ENCODE measurements at places on chromosomes 1 and 21.

DNA sequence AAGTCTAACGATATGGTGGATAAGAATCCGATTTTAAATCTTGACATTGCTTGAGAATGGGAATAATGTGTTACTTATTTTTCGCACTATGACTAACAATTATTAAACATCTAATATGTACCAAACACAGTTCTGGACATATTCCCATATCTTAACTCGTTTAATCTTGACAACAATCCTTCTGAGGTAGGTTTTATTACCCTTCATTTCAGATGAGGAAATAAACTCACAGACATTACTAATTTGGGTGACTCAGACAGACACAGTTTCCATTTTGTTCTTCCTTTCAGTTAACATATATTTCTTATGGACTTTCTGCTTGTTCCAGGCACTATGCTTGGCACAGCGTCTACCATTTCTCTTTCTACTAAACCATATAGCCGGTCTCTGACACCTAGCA, 244.8 kb downstream of the SMYD3 start:
- DNase-seq, result no peak

GRCh38 chr21:41925767-41926116, 28.1 kb downstream of the C2CD2 start:
- DNase-seq, result no peak

DNA sequence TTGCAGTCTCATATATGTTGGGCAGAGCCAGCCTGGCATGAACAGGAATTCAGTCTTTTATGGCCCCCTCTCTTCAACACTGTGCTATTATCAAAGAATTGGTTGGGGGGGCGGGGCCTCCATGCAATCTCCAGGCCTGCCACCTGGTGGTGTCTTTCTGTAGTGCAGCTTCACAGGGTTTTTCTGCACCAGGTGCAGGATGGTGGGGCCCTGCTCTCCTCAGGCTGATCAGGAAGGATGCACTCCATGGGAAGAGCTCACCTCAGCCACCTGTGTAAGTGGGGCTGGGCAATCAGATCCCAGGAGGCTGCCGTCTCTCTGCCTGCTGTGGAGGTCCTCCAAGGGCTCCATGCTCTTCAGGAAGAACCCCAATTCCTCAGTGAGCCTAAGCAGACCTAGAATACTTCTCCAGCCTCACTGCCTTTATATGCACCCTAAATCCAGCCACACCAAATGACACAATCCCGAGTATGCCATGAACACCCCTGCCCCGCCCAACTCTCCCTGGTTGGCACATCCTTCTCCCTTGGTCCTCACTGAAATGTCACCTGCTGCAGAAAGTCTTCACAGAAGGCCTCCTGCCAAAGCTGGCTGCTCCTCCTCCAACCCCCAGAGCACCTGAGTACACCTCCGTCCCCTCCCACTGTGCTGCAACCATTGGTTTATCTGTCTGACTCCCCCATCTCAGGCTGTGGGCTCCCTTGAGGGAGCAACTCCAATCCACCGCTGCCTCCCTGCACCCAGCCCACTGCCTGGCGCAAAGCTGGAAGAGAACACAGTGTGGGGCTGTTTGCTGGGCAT, 16.5 kb downstream of the STK40 start:
- DNase-seq, result peak; percentile 76

- no peak for DNase-seq
These were observed 98.3 kb downstream of the FAF1 start for GRCh38 chr1:50861772-50862171.

GRCh38 chr1:71908303-71908702, 374.0 kb downstream of the NEGR1 start:
- DNase-seq, result no peak

DNA sequence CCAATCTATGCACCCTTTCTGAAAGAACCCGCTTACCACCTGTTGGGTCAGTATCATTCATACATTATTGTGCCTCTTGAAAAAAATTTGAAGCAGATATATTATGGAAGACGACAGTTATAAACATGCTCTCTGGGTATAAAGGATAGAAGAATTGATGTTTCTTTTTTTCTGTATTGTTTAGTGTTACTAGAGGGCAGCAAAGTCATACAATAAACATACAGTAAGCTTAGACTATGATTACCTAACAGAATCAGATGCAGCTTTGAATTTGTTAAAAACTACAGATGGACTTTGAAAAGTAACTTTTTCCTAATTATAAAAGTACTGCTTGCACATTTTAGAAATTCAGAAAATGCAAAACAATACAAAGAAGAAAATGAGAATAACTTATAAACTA, 11.1 kb upstream of the PAXBP1 start:
- no peak for DNase-seq

DNA sequence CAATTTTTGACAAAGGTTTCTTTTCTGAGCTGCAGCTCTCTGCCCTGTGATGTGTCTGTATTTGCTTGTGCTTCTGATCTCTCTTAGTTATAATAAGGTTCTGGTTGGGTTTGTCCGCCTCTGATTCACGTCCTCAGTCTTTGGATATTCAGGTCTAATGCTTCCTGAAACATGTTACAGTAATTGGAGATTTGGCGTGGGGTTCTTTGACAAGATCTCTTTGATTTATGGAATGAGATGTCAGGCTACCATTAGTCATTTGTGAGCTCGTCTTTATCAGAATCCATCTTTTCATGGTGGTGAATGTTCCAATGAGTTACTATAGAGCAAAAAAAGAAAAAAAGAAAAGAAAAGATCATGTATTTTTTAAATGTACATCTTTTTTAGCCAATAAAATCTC, 62.5 kb downstream of the BACE2 start:
- no peak for DNase-seq

GRCh38 chr1:160570840-160571239, 8.5 kb downstream of the CD84 start:
- DNase-seq, result no peak

GRCh38 chr1:7811476-7811875, 27.4 kb downstream of the PER3 start:
- no peak for DNase-seq

GRCh38 chr1:38923607-38924006, 18.0 kb downstream of the RHBDL2 start:
- DNase-seq, result no peak

- DNase-seq, result no peak
These were observed 16.2 kb upstream of the CACHD1 start for GRCh38 chr1:64453688-64454087.

DNA sequence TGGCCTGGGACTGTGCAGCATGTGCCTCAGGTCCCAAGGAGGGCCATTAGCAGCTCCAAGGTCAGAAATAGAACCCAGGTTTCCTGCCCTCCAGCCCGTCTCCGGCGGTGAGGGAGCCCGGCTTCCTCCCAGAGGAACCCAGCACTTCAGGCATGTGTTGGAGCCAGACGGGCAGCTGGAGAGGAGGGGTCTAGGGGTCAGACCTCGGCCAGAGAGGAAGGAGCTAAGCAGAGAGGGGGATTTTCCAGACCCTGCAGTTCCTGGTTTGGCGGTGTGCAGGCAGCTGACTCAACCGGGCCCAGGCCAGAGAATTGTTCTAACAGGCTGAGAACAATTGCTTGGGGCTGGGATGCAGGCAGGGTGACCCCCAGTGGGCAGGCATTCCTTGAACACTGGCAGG, 37.1 kb downstream of the HSPG2 start:
- DNase-seq, result no peak

DNA sequence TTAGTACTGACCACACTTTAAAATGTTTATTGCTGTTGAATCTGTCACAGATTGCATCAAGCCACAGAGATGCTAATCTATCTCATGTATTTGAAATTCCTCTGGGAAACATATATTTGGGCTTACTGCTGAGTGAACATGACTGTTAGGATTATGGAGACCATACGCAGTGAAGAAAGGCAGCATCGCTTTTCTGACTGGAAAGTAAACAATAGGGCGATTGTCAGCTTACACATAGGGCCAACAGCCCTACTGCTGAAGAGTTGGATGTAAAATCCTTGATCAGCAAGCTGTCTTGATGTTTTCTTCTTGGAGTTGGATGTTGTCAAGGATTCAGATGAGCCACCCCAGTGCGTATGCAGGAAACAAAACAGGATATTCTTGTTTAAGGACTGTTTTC, 368.7 kb upstream of the ADGRL2 start:
- no peak for DNase-seq

GRCh38 chr21:23977971-23978370, 1629.3 kb downstream of the MRPL39 start:
- no peak for DNase-seq

DNA sequence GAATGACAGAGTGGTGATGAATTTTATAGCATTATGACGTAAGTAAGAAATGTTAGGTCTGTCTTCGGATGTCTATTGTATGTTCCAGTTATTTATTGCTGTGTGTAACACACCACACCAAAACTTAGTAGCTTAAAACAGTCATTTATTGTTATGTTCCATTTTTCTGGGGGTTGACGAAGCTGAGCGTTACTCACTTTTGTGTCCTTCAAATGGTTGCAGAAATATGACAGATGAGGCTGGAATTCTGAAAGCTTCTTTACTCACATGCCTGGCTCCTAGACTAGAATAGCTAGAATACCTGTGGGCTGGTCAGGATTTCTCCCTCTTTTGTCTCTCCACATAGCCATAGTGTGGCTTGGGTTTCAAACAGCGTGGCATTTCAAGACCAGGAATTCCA, 62.1 kb upstream of the S1PR1 start:
- DNase-seq, result no peak

- no peak for DNase-seq
These were observed 30.5 kb upstream of the POFUT2 start for GRCh38 chr21:45318146-45318555.

GRCh38 chr21:33478182-33478581, 1.6 kb downstream of the TMEM50B start:
- DNase-seq, result no peak

DNA sequence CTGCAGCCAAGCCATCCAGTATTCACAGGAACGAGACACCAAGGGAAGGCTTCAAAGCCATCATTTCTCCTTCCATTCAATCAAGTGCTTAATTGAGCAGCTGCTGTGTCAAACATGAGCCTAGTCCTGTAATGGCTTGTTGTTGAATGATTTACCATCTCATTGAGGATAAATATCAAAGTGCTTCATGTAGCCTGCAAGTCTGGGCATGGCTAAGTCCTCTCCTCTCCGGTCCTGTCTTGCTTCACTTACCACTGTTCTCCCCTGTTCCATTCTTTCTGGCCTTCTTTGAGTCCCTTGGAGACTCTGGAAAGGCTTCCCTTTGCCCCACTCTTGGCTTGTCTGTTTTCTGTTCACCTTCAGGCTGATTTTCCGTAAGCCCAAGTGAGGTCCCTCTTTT, 279.8 kb downstream of the PBX1 start:
- DNase-seq, result no peak

- no peak for DNase-seq
These were observed 759 bp downstream of the AMPD2 start for GRCh38 chr1:109620401-109620791.

DNA sequence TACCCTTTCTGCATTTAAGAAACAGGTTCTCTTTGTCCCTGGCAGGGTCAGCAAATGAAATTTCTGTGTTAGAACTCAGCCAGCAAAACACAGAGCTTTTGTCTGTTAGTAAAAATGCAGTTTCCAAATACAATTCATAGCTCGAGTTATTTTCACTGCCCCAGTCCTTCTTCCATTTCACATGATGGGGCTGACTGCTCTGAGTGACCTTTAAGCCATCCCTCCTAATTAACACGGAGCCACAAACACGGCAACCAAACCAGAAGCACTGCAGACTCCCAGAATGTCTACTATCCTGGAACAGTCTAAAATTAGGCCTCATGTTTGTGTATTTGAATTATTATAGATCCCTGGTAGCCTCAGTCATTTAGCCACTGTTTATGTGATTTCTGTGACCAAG, 99.1 kb upstream of the RGS4 start:
- no peak for DNase-seq

GRCh38 chr1:78143152-78143551, 97.4 kb downstream of the GIPC2 start:
- no peak for DNase-seq

- no peak for DNase-seq
These were observed 368.6 kb downstream of the PTPRC start for GRCh38 chr1:199007423-199007822.

- no peak for DNase-seq
These were observed 4.0 kb downstream of the CLCA1 start for GRCh38 chr1:86472767-86473166.

GRCh38 chr21:38956856-38957571, 151.3 kb downstream of the ETS2 start:
- DNase-seq, result no peak

DNA sequence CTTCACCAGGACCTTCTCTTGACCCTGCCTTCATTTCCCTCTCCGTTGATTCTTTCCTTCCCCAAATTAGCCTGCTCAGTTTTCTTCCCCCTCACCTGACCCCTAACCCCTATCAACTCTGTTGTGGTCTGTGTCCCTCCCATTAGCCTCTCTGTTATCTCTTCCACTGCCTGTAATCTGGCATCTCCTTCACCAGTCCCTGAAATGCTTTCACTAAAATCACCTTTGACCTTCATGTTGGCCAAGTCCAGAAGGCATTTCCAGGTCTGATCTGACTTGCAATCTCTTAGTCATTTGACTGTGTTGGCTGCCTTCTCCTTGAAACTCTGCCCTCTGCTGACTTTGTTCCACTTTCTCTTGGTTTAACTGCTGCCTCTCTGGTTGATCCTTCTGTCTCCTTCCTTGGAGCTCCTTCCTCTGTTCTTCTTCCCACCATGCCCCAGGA, 28.2 kb downstream of the ATP8B2 start:
- no peak for DNase-seq

- no peak for DNase-seq
These were observed 27.0 kb downstream of the RUNX3 start for GRCh38 chr1:24903011-24903461.

All from stimulated activated CD8-positive, alpha-beta memory T cell treated with anti-CD3 and anti-CD28 coated beads, Interleukin-4, amount 100 ng/mL, for 24 hours (primary cell).